ENCODE measurements at places on chromosomes 12 and 14.

DNA sequence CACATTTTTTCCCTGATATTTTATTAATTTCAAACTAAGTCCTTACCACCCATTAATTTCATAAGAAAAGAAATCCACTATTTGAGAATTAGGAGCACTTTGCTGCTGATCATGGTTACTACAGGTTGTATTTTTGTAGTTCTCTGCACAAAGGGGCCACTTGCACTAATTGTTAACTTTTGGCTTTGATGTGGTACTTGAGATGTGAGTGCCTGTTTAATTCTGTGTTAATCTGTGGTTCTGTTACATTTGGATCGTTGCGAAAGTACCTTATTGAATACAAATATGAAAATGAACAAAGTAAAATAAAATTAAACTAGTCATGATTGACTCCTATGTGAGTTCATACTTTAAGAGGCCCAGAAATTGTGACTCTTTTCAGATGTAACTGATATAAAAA, 374.9 kb upstream of the RGS6 start:
- no peak for DNase-seq

- DNase-seq, result no peak
These were observed 216.4 kb downstream of the SLC41A2 start for GRCh38 chr12:104741497-104742367.

- DNase-seq, result no peak
These were observed 15.9 kb downstream of the KCTD10 start for GRCh38 chr12:109461049-109461845.

DNA sequence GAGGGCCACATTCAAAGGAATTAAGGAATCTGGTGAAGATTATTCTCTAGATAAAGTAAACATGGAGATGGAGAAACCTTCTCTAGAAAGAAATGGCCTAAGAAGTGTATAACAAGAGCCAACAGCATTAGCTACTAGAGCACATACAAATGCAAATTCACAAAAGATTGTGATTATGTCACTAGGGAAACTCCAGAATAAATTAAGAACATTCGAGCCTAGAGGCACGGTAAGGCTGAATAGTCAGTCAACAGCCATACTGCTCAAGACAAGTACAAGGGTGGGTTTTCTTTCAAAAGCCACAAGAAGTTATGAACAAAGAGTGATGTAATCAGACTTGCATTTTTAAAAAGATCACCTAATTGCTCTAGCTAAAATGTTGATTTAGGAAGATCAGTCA, 25.4 kb downstream of the PPP4R3A start:
- no peak for DNase-seq

GRCh38 chr12:50070314-50071060, 13.1 kb downstream of the ASIC1 start:
- peak; percentile 86 for DNase-seq

GRCh38 chr14:51441001-51441400, 201.0 kb downstream of the TMX1 start:
- no peak for DNase-seq

Measured in left forelimb (tissue), 1 donor.